ENCODE measurements at places on chromosomes 16 and 17.
A peak's percentile ranks its signal among the peaks of the same experiment; 100 is the strongest.

DNA sequence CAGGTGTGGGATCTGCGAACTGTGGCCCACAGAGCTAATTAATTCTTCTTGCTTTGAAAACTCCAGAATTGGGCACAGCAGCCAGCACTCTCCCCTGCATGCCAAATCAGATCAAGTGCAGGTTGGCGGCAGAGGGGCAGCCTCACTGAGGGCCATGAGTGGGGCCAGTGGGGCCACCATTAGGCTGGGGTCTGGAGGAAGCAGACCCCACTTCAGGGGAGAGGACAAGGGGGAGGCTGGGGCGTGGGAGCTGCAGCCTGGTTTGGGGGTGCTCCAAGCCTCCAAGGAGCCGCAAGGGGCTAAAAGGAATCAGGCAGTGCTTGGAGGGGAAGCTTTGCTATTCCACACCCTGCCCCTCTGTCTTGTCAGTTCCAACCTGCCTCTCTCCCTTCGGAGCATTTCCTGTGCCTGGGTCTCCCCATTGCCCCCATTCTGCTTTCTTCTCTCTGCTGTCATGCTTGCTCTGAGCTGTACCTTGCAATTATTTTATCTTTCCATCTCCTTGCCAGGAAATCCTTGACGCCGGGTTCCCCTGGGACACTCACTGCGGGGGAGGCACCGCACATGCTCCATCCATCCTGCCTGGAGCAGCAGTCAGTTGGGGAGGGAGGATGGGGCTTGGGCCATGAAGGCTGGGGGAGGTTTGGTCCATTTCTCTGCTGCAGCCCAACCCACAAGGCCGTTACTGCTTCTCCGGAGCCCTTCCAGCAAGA lies 3.3 kb upstream of the ABCC3 start:
- no peak for DNase-seq

DNA sequence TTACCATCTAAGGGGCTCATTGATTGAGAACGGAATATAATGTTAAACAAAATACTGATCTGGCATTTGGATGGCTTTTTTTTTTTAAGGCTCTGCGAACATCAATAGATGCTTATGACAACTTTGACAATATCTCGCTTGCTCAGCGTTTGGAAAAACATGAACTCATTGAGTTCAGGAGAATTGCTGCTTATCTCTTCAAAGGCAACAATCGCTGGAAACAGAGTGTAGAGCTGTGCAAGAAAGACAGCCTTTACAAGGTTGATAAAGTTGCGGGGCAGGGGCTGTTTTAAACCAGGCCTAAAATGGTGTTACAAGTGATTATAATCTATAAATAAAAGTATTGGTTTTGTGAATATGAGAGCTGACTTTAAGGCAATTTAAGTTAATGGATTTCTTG lies 22.3 kb downstream of the PTRH2 start:
- no peak for DNase-seq

DNA sequence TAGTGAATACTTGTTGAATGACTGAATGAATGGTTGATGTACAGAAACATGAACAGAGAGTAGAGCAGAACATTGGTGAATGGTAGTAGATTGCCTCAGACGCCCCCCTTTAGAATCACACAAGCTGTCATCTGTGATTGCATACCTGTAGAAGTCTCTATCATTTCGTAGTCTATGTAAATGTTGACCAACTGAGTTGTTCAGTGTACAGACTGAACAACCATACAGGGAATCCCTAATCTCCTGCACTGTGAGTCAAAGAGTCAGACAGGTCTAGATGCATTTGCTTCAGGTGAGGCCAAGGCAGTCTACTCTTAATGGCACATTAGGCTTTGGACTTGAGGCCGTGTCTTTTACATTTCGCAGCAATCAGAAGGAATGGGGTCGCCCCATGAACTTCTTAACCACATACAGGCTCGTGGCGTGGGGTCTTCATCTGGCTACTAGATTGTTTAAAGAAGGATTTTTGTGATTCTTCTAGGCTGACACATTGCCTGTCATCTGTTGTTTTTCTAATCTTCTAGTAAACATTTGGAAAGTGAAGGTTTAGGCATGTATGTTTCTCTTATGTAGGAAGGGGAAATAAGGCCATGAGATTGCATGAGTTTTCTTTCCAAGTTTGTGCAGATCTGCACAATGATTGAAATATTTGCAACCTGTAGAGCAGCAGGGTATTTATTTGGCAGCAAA lies 157.4 kb downstream of the WWOX start:
- no peak for DNase-seq

- DNase-seq: no peak
Measured at GRCh38 chr16:74749291-74750055, 25.1 kb downstream of the FA2H start.

DNA sequence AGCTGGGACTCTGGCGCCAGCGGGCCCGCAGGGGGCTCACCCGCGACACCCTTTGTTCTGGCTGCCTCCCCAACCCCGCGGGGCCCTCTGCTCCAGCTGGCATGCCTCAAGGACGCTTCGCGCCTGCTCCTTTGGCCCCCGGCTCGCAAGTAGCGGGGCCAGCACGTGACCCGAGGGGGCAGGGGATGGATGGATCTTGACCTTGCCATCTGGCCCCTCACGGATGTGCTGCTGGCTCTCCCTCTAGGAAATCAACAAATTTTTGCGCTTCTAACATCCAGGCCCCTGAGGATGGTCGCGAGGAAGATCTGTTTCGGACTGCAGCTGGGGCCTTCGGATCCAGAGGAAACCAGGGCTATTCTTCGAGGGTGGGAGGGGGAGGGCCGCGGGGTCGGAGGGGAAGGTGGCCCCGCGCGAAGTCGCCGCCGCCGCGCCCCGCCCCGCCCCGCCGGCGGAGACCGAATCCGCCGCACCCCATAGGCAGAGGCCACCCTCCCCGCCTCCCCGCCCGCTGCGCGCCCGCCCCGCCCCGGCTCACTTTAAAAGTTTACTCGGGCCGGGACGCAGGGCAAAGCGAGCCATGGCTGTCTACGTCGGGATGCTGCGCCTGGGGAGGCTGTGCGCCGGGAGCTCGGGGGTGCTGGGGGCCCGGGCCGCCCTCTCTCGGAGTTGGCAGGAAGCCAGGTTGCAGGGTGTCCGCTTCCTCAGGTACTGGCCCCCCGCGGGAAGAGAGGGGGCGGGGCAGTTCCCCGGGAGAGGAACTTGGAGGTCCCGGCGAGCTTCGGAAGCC lies at the start of gene ACSF2:
Gene ACSF2 (plus strand): TSS at position 537 of the 790 bp plus-strand sequence. CDS start 44 bp downstream, at position 581.
- peak; percentile 83 for DNase-seq

DNA sequence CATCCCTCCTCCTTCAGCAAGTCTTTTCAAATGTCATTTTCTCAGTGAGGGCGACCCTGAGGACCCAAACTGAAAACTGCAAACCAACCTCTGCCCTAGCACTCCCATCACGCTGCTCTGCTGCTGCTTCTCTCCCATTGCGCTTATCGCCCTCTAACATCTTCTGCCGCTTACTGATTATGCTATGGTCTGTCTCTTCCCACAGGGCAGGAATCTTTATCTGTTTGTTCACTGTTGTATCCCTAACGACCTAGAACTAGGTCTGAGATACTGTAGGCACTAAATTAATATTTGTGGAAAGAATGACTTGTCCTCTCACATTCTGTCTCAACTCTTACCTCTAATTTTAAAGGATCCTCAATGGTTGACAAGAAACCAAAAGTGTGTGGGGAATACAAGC lies 12.5 kb downstream of the ZSCAN32 start:
- no peak for DNase-seq

DNA sequence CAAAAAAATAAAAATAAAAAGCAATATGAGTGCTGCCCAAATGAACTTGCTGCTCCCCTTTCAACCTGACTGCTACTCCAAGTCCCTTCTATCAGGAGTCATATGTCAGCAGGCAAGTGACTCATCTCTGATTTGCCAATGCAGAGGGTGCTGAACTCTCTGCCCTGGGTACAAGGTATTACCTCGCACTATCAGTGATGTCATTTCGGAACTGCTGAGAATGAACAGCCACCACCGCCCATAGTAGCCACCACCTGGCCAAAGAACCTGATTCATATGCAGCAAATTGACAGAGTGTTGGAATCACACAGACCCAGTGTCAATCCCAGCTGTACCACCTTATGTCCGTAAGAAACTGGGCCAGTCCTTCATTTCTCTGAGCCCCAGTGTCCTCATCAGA lies 31.2 kb downstream of the LYRM9 start:
- no peak for DNase-seq

- no peak for DNase-seq
Measured at GRCh38 chr17:2192367-2193057, 111.1 kb downstream of the SMG6 start.

GRCh38 chr16:15976225-15976812 lies 26.9 kb downstream of the ABCC1 start:
- DNase-seq: no peak

DNA sequence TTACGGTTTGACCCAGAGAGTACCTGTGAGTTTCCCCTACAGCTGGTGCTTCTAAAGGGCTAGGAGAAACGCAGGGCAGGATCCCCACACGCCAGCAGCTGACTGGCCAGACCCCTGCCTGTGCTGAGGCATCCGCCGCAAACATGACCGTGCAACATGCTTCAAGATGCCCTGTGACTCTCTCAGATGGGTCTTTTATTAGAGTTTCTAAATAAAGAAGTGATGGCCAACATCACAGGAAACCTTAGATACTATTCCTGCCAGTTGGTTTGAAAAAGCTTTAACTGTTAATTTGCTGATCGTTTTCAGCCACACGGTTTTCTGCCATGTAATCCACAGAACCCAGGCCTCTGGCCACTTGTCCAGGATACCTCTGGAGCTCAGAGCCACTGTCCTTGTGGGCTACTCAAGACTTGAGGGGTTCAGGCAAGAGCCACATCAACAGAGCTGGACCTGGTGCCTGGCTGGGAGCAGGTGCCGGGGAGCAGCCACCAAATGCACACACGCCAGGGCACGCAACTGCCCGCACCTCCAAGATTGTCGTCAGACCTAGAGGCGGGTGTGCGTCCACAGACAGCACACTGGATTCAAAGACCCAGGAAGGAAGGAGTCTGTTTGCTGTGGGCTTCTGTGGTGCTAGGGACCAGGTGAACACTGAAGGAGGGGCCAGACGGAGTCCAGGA lies 118.4 kb downstream of the ZNF778 start:
- DNase-seq: no peak

DNA sequence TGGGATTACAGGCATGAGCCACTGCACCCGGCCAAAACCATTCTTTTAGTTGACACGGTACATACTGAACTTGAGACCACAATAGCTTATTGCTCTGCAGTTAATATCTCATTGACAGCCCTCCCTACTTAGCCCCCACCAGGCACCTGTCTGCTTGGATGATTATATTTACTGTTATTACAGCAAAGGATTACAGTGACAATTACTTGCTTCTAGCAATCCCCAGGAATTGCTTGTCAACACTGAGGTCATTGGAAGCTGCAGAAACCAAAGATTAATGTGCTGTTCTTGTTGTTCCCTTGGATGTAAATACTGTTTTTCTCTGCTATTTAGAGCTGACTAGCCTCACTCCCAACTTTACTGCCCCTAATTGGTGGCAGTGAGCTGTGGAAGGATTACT lies 211.2 kb downstream of the LGALS9B start:
- DNase-seq: no peak

- DNase-seq: no peak
Measured at GRCh38 chr17:63686138-63686685, 13.7 kb downstream of the LIMD2 start.

GRCh38 chr17:83086907-83087787 lies 7.7 kb downstream of the METRNL start:
- no peak for DNase-seq

DNA sequence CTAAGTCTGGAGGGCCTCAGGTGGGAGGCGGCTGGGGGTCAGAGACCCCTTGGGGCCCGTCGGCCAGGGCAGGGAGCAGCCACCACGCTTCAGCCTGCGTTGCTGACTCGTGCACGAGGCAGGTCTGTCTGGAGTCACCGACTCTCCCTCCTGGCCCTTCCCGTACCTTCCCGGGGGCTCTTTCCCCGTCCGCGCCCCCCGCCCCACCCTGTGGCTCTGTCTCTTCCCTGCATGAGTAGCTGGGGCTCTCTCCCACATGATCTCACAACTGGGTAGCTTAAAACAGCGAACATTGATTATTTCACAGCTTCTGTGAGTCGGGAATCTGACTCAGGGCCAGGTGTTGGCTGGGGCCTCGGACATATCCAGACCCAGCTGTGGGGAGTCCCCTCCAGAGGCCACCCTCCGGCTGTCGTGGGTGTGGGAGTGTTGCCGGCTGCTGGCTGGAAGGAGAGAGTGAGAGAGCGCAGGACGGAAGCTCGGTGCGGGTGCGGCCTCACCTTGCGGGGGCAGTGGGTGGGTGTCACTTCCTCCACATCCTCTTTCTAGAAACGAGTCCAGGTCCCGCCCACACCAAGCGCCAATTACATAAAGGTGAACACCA lies 17.3 kb downstream of the BAHCC1 start:
- DNase-seq: no peak

GRCh38 chr17:51921500-51921899 lies 237.0 kb downstream of the CA10 start:
- no peak for DNase-seq

DNA sequence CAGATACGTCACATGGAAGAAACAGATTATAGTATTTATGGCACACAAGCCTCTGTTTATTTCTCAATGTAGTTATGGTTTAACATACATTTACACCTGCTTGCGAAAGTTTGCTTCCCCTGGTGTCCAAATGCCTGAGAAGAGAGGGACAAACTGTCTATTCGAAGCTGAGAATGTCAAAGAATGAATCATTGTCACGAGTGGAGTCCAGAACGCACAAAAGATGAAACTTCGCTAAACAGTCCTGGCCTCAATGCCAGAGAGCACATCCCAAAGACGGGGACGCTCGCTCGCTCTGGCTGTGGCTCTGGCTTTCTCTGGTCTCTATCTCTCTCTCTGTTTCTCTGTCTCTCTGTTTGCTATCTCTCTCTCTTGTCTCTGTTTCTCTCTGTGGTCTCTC lies 298.8 kb downstream of the FOXL1 start:
- DNase-seq: no peak

DNA sequence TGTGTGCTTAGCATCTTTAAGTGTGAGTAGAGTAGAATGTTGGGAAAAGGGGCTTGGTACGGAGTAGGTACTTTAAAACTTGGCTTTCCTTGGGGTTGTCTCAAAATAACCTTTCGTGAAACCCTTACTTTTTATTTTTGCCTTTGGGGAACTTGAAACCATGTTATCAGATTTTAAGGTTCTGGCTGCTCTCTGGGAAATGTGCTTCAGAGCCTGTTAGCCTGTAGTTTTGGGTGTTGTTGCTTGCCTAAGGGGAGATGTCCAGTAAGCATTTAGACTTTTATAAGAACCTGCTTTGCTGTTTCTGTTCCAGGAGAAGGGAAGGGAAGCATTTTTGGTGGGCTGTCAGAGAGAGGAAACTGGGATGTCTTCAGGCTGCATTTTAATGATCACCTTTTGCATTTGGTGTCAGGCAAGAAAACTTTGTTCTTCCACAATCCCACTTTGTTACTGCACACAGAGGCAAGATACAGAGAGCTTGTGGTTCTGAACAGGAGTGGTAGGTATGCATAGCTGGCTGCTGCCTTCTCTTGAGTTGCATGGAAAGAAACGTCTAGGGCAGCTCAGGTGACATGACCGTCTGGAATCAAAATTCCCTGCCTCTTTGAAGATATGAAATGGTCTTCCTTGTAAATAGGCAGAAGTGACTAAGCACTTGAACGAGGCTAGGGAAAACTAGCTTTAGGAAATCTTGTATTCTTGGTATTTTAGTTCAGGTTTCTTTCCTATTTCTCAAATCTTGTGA lies 1.7 kb downstream of the RABEP1 start:
- no peak for DNase-seq

Measured in left forelimb (tissue), 1 donor.